ENCODE measurements at places on chromosomes 1 and 21.

- DNase-seq, result no peak
Observed at GRCh38 chr1:53110370-53111072, 31.9 kb downstream of the SLC1A7 start.

GRCh38 chr1:149845416-149845815 is 54.0 kb upstream of the BOLA1 start:
- no peak for DNase-seq

- no peak for DNase-seq
Observed at GRCh38 chr21:43300496-43301408, 126.2 kb downstream of the SIK1 start.

- no peak for DNase-seq
Observed at GRCh38 chr1:170145061-170145460, 698 bp upstream of the NTMT2 start.

- DNase-seq, result no peak
Observed at GRCh38 chr1:169287280-169287679, 80.3 kb downstream of the NME7 start.

DNA sequence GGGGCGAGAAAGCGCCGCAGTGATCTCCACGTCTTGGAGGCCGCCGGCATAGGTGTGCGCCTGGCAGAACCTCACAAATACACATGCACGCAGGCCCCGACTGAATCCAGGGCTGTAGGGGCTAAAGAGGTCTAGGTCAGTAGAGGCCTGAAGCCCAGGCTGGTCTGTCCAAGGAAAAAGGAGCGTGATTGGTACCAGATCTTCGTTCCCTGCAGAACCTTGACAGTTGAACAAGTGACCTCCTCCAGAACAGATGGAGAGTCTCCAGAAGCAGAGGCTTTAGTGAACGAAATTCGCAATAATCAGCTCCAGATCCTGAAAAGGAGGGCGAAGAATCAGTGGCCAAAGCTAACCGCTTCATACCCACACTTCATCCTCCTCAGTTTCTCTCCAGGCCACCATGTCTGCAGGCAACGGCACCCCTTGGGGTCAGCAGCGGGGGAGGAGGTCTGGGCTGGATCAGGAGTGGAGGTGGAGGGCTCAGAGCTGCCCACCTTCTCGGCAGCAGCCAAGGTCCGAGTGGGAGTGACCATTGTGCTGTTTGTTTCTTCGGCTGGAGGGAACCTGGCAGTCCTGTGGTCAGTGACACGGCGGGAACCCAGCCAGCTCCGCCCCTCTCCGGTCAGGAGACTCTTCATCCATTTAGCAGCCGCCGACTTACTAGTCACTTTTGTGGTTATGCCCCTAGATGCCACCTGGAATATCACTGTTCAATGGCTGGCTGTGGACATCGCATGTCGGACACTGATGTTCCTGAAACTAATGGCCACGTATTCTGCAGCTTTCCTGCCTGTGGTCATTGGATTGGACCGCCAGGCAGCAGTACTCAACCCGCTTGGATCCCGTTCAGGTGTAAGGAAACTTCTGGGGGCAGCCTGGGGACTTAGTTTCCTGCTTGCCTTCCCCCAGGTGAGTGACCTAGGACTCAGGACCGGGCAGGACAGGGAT is 749 bp upstream of the PEX11B start:
- peak; percentile 71 for DNase-seq

DNA sequence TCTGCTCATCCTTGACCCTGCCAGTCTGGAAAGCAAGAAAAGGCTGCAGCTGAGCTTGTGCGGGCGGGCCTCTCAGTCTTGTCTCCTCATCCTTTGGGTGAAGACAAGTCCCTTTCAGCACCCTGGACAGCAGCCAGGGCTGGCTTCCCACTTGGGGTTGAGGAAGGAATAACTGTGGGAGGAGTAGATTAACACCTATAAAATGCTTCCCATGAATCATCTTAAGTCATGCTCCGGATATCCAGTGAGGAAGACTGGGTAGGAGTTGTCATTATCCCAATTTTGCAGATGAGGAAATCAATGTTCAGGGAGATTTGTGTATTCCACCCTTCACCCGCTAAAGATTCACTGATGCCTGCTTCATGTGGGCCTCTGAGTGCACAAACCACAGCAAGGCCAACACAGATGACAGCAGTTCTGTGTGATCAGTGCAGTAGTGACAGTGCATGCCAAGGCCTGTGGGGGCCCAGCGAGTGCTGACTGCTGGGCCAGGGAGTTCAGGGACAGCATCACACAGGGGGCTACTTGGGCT is 20.1 kb upstream of the COL16A1 start:
- no peak for DNase-seq

DNA sequence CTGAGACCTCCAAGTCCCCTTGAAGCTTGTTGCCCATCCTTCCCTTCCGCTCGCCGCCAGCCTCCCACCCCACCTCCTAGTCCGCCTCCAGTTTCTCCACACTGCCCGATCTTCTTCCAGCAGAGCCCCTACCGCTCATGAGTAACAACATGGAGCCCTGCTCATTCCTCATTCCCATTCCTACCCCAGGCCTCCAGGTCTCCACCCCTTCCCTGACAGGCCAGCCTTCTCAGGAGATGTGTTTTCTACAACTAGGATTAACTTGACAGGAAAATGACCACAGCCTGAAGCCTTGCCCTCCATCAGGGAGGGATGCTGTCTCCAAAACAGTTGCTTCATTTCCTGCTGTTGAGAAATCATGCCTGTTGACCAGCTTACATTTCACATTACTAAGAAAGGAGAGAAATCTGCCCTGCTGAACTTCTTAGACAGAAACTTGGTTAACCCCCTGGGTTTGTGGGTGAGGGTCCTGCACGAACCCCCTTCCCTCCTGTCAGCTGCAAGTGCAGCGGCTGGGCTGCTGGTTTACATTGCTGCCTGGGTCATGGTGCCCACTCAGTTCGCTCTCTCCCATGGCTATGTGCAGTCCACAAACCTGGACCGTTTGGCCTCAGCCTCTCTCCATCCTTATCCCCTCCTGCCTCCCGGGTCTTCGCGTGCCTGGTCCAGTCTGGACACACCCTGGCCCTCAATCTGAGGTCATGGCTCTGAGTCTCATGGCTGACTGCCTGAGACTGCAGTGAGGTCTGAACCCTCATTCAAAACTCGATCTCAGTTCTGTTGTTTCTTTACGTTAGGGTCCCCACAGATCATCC is 16.1 kb upstream of the CHI3L1 start:
- DNase-seq, result no peak

DNA sequence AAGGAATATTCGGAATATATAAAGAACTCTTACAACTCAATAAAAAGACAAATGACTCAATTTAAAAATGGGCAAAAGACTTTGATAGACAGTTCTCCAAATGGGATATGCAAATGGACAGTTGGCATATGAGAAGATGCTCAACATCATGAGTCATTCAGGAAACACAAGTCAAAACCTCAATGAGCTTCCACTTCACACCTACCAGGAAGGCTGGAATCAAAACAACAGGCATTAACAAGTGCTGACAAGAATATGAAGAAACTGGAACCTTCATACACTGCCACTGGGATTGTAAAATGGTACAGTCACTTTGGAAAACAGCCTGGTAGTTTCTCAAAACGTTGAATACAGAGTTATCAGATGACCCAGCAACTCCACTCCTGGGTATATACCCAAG is 17.2 kb downstream of the PGBD5 start:
- DNase-seq, result no peak

- DNase-seq, result no peak
Observed at GRCh38 chr1:15433471-15433870, 4.8 kb upstream of the CTRC start.

DNA sequence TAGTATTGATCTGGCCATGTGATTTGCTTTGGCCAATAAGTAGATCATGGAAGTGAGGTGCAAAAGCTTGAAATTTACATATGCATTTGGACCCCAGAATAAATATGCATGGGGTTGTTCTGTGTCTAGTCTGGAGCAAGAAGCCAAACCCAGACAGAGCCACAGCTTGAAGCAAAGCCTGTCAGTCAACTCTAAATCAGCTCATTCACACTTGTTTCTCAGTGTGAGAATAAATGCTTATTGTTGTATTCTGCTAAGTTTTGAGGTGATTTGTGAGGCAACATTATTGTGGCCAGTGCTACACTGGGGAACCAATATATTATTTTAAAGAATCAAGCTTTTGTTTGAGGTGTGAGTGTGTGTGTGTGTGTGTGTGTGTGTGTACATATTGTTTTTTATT is 12.2 kb upstream of the PGLYRP3 start:
- no peak for DNase-seq

DNA sequence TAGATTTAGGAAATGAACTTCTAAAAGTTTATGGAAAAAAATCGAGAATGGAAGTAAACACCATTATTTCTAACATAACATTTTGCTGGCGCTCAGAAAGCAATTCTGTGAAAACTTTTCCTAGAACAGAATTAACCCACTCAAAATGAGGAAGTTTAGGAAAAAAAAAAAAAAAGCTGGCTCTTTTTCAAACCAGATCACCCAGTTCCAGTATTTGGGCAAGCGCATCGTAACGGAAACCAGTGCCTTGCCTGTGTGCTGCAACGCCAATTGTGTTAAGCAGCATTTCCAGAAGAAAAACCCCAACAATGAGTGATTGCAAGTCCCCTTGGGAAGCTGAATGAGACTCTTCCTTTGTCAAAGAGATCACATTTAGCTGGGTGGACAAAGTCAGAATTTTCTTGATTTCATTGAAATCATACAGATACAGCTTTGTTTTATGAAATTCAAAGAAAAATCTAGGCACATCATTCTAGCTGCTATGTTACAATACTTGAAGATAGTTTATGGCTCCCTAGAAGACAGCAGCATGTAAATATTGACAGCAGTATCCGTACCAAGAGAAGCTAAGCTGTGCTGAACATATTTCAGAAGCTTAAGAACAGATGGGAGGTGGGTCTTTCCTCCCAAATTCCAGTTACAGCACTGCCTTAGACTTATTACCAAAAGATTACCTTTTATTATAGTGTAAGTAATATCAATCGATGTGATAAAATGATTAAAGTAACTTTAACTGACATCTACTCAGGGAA is 113.4 kb downstream of the ERG start:
- no peak for DNase-seq

GRCh38 chr1:24507405-24507804 is 4.8 kb downstream of the RCAN3 start:
- no peak for DNase-seq

DNA sequence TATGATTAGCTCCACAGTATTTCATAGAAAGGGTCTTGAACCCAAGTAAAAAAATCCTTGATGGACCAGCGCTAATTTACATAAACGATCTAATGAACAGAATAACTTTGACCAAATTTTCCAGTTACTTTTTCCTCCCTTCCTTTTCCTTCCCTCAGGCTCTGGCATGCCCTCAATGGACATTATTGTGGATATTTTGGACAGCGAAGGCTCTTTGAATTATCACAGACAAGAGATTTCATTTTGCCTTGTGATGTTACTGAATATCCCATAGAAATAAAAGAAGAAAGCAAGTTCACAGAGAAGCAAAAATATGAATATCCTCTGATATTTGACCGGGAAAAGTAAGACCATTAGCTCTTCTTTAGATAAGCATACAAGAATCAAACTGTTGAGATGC is 60.3 kb upstream of the EXO1 start:
- DNase-seq, result no peak

DNA sequence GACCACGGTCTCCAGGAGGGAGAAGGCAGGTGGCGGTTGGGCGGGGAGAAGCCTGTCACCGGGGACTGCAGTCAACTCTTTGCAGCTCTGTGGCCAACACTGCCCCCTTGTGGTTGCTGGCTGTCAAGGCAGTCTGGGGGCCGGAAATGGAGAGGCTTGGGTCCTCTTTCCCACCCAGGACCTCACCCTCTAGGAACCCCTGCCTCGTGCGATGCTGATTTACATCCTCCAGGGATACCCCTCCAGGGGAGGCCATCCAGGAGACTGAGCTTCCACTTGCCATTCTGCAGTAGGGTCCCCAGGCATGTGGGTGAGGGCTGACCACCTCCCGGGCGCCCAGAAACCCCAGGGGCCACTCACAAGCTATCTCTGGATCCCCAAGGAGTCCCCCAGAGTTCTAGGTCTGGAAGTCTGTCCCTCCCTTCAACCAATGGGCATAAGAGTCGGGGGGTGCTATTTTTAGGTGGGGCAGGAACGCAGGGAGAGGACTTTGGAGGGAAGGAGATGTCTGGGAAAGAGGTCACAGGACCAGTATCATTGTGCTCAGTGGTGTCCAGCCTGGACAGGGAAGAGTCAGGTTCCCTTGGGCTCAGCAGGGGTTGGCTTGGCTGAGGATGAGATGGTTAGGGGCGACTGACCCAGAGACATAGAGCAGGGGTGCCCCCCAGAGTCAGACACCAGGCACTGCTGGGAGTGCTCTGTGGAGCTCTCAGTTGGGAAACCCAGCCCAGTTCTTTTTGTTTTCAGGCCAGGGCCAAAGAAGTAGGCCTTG is 7.1 kb upstream of the GPR61 start:
- DNase-seq, result peak; percentile 80

DNA sequence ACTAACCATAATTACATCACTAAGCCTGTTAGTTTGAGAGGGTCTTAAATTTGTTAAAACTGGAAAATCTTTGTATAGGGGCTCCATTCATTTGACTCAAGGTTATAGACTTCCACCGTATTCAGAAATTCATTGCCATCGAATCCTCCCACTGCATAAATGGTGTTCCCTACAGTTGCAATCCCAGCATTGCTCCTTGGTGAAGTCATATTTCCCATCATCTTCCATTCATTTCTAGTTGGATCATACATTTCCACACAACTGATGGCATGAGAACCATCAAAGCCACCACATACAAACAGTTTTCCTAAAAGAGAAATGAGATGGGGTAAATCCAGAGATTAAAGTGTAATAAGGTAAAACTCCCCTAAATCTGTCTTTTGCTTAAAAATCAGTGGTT is 19.1 kb downstream of the IVNS1ABP start:
- no peak for DNase-seq

GRCh38 chr1:60847391-60847790 is 235.0 kb upstream of the NFIA start:
- DNase-seq, result no peak

GRCh38 chr1:223233410-223234169 is 90.5 kb upstream of the TLR5 start:
- no peak for DNase-seq

- DNase-seq, result peak; percentile 80
Observed at GRCh38 chr1:179824265-179824664, 53.3 kb downstream of the TOR1AIP2 start.

- no peak for DNase-seq
Observed at GRCh38 chr21:33028773-33029384, 3.1 kb downstream of the OLIG2 start.

- DNase-seq, result no peak
Observed at GRCh38 chr21:34807881-34808568, 139.2 kb downstream of the CLIC6 start.

- peak; percentile 80 for DNase-seq
Observed at GRCh38 chr1:10529765-10530164, 55.0 kb downstream of the PEX14 start.

DNA sequence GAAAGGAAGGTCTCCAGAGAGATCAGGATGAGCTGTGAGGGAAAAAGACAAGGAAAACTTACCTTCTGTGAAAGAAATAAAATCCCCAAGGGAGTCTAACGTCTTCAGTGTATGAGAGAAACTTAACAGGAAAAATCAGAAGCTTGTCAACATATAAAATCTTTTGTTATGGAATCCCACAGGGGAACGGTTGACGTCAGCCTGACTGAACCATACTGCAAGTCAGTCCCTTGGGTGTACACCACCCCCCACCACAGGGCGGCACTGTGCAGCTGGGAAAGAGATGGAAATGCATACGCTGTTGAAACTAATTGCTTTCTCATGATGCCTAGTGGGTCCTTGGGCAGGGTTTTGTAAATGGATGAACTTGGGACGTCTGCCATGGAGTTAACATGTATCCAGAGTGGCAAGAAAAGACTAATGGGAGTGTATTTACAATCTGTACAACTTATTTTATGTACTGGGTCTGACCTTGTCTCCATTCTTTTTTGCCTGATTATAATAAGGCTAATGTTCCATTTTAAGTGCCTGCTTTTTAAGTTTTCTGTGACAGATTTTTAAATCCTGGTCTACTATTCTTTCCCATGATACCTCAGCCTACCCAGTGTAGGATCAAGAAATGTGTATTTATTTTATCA is 22.7 kb downstream of the UTP25 start:
- DNase-seq, result peak; percentile 94
